ENCODE measurements at places on chromosomes 7 and 10. TPM values are rescaled to one million over a fixed set of nuclear protein-coding genes. Genes with fewer than 3 reads are reported as not detected.

DNA sequence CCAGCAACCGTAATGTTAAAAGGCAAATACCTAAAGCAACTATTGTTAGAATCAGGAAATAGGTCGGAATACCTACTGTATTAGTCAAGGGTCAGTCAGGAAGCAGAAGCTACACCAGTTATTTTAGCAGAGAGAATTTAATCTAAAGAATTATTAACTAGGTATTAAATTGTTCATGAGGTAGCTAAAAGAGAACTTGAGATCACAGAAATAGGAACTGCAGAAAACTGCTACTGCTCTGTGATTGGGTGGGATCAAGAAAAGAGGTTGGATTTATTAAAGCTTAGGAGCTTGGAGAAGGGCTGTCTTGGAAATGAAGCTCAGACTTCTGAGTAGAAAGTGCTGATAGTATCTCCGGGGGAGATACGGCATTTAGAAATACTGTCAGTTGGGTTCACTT lies 20.0 kb upstream of the ZNF438 start:
- H3K36me3 ChIP-seq: no peaks in the 10 kb centered on the region
- H3K4me3 ChIP-seq: no peak overlapping the region
- H3K27me3 ChIP-seq: peaks cover 4% of the 10 kb centered on the region
- no peak for DNase-seq
- no peaks in the 10 kb centered on the region for H3K4me1 ChIP-seq
- H3K27ac ChIP-seq: no peak overlapping the region

DNA sequence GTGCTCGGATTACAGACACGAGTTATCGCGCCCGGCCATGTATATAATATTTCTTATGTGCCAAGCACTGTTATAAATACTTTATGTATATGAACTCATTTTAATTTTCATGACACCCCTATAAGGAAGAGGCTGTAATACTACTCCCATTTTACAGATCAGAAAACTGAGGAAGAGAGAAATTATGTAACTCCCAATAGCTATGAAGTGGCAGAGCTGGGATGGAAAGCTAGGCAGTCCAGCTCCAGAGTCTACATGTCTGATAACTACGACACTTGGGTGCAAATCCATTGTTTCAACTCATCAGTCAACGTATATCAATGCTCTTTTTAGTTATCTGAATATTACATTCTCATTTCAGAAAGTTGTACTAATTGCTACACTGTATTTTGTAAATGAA lies 17.0 kb downstream of the PDK4 start:
- H3K27ac ChIP-seq: no peak overlapping the region
- no peaks in the 10 kb centered on the region for H3K36me3 ChIP-seq
- no peaks in the 10 kb centered on the region for H3K4me1 ChIP-seq
- H3K4me3 ChIP-seq: no peak overlapping the region
- no peak for DNase-seq

GRCh38 chr10:94065362-94065761 lies 71.6 kb downstream of the PLCE1 start:
- no peak overlapping the region for H3K27ac ChIP-seq
- H3K4me3 ChIP-seq: no peak overlapping the region
- H3K27me3 ChIP-seq: peaks cover 2% of the 10 kb centered on the region

LRRC18 gene
- total RNA-seq: not detected

CEP55 gene
- total RNA-seq: 91.3 TPM

All from activated CD4-positive, alpha-beta memory T cell treated with anti-CD3 and anti-CD28 coated beads for 36 hours (primary cell).